ENCODE measurements at places on chromosomes 6 and 20. TPM values are rescaled to one million over a fixed set of nuclear protein-coding genes. Genes with fewer than 3 reads are reported as not detected.

- H3K36me3 ChIP-seq = no peaks in the 10 kb centered on the region
- no peak for DNase-seq
- H3K4me3 ChIP-seq = no peak overlapping the region
Measured at GRCh38 chr6:135750081-135750480, 101.4 kb upstream of the PDE7B start.

- peaks cover 2% of the 10 kb centered on the region for H3K27me3 ChIP-seq
- no peak overlapping the region for H3K4me3 ChIP-seq
- H3K36me3 ChIP-seq = no peaks in the 10 kb centered on the region
Measured at GRCh38 chr20:62780696-62781095, 15.6 kb upstream of the MRGBP start.

DNA sequence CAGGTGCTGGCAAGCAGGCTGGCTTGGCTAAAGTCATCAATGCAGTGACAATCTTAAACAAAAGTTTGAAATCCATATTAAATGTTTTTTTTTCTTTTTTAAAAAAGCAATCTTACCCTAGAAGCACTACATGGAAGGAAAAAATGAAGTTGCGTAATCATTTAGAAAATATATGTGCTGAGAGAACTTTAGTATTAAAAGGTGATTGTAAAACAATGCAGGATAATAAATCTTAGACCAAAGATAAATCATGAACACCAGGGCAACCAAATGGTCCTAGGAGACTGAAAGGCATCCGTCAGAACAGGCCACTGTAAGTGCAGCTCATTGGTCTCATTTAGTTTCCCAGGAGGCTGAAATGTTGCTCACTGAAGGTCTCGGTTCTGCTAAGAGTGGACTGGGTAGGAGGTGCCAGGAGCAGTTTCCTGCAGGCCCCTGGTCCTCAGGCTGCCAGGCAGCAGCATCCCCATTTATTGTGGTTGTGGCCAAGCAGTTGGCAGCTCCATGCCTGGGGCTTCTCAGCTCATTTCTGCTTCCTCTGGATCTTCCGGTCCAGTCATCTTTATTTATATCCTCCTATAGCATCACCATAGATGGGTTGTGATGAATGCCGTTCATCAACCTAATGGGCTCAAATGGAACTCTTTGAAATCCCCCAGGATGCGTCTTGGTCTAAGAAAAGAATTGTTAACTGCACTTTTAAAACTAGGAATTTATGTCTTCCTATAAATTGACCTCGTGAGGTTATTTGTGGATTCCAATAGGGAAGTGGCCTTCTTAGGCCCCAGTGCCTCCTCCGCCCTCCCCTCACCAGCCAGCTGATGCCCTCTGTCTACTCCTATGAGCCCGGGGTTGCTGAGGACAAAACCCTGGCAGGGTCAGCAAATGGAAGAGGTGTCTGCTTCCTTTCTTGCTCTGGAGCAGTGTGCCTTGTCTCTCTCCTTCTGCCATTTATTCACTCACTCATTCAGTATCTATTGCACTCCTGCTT lies 269.0 kb downstream of the UST start:
- no peaks in the 10 kb centered on the region for H3K36me3 ChIP-seq
- peaks cover 6% of the 10 kb centered on the region for H3K27me3 ChIP-seq
- H3K4me1 ChIP-seq = no peaks in the 10 kb centered on the region
- DNase-seq = no peak

DNA sequence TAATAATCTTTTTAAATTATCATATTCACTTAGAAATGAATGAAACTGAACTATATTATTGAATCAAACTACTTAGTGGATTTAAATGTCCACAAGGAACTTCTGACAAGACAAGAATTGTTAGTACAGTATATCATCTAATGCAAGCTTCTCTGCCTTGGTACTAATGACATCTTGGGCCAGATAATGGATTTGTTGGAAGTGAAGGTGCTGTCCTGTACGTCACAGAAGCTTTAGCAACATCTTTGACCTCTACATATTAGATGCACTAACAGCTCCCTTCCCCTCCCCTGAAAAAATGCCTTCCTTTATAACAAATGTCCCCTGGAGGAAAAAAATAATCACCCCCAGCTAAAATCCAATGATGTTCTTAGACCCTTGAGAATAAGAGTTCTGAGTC lies 695.8 kb upstream of the EYS start:
- H3K27ac ChIP-seq = no peak overlapping the region
- H3K4me3 ChIP-seq = no peak overlapping the region
- no peaks in the 10 kb centered on the region for H3K27me3 ChIP-seq
- H3K4me1 ChIP-seq = no peaks in the 10 kb centered on the region
- no peak for DNase-seq
- no peaks in the 10 kb centered on the region for H3K36me3 ChIP-seq

DNA sequence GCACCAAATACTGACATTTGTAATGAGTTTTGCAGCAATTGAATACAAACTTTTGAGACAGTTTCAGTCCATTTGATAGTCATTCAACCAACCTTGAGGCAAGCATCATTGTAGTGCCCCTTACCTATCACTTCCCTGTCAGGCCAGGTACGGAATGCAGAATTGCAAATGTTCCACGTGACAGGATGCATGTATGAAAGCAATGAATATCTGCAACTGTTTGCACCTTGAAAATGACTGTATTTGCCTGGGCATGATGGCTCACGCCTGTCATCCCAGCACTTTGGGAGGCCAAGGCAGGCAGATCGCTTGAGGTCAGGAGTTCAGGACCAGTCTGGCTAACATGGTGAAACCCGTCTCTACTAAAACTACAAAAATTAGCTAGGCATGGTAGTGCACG lies 146.0 kb upstream of the SCGN start:
- H3K4me1 ChIP-seq = no peaks in the 10 kb centered on the region
- no peak for DNase-seq
- peaks cover 4% of the 10 kb centered on the region for H3K36me3 ChIP-seq
- no peak overlapping the region for H3K27ac ChIP-seq

GRCh38 chr20:62643521-62644043 lies 1.3 kb downstream of the SLCO4A1 start:
- H3K27me3 ChIP-seq = peaks cover under 1% of the 10 kb centered on the region
- H3K36me3 ChIP-seq = peaks cover 5% of the 10 kb centered on the region
- peaks cover 29% of the 10 kb centered on the region for H3K4me1 ChIP-seq
- H3K27ac ChIP-seq = peak overlapping the region; percentile 61
- peak overlapping the region; percentile 85 for H3K4me3 ChIP-seq

DNA sequence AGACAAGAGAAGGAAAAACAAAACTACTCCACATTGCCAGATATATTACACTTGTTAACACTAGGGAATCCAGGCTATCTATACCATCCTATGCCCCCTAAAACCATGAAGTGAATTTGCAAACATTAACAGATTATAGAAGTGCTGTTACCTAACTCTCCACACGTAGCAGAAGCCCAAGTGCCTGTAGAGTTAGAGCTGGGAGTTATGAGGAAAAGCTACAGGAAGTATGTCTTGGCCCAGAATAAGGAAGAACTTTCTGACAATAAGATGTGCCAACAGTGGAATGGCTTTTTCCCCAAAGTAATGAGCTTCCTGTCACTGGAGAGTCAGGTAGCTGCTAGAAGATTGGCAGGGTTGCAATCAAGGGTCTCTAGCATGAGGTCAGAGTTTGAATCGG lies 32.5 kb downstream of the ADGRG6 start:
- no peaks in the 10 kb centered on the region for H3K36me3 ChIP-seq
- no peaks in the 10 kb centered on the region for H3K27me3 ChIP-seq
- H3K4me1 ChIP-seq = peaks cover 13% of the 10 kb centered on the region
- DNase-seq = no peak
- H3K4me3 ChIP-seq = no peak overlapping the region
- no peak overlapping the region for H3K27ac ChIP-seq

DNA sequence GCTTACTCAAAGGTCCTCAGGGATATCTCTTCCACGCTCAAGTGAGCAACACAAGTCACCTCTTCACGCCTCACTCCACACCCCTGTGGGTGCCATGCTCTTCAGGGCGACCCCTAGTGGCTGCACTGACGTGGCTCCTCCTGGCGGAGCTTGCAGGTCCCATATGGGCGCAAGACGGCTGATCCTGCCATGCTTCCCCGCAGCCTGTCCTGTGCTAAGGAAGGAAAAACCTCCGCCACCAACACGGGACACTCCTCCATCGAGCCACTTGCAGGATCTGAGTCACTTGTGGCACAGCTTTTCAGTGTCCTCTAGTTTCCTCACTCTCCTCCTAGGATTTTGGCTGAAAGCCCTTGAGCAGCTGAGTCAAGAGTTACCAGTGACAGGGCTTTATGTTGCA lies 90.7 kb downstream of the KHDC1L start:
- DNase-seq = peak; percentile 36
- H3K4me1 ChIP-seq = peaks cover 2% of the 10 kb centered on the region
- H3K27ac ChIP-seq = no peak overlapping the region
- peaks cover 4% of the 10 kb centered on the region for H3K36me3 ChIP-seq
- H3K27me3 ChIP-seq = no peaks in the 10 kb centered on the region
- H3K4me3 ChIP-seq = no peak overlapping the region

- H3K27me3 ChIP-seq = no peaks in the 10 kb centered on the region
- no peak for DNase-seq
- H3K27ac ChIP-seq = peak overlapping the region; percentile 56
- H3K4me1 ChIP-seq = peaks cover 62% of the 10 kb centered on the region
- peak overlapping the region; percentile 38 for H3K4me3 ChIP-seq
Measured at GRCh38 chr6:142888456-142888855, 56.5 kb downstream of the HIVEP2 start.

DNA sequence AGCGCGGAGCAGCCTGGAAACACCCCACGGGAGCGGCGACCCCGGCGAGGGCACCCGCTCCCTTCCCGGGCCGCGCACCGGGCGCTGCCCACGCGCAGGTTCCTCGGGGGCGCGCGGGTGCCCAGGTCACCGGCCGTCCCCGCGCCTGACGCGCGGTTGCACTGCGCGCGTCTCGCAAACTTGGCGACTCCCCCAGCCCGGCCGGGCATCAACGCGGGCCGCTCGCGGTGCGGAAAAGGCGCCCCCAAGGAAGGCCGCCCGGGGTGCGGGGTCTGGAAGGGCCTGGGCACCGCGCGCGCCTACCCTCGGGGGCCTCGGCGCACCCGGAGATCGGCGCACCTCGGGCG lies 555 bp upstream of the ZBTB46 start:
- H3K4me3 ChIP-seq = no peak overlapping the region
- no peak overlapping the region for H3K27ac ChIP-seq
- DNase-seq = no peak
- peaks cover 41% of the 10 kb centered on the region for H3K27me3 ChIP-seq
- H3K4me1 ChIP-seq = peaks cover 6% of the 10 kb centered on the region

- H3K27me3 ChIP-seq = peaks cover 3% of the 10 kb centered on the region
- no peak overlapping the region for H3K27ac ChIP-seq
- DNase-seq = no peak
- H3K4me1 ChIP-seq = no peaks in the 10 kb centered on the region
- H3K4me3 ChIP-seq = no peak overlapping the region
- no peaks in the 10 kb centered on the region for H3K36me3 ChIP-seq
Measured at GRCh38 chr6:79180052-79180451, 54.4 kb downstream of the HMGN3 start.

The SPATA25 gene
- total RNA-seq = 1.7 TPM

The TAGAP gene
- 106 TPM for total RNA-seq

- H3K36me3 ChIP-seq = no peaks in the 10 kb centered on the region
- no peak for DNase-seq
- H3K27ac ChIP-seq = no peak within 1 kb of the TSS
- no peak within 1 kb of the TSS for H3K4me3 ChIP-seq
- H3K4me1 ChIP-seq = no peaks in the 10 kb centered on the region
- peaks cover 9% of the 10 kb centered on the region for H3K27me3 ChIP-seq
Measured at GRCh38 chr6:150368762-150369161, at the start of gene IYD. Gene IYD, plus strand, starts transcription at chr6:150369012. Its CDS starts 20 bp downstream, at chr6:150369032.

- peaks cover 14% of the 10 kb centered on the region for H3K4me1 ChIP-seq
- H3K4me3 ChIP-seq = no peak overlapping the region
- no peak overlapping the region for H3K27ac ChIP-seq
- DNase-seq = no peak
- H3K36me3 ChIP-seq = peaks cover 22% of the 10 kb centered on the region
Measured at GRCh38 chr6:143507358-143508145, 4.0 kb downstream of the FUCA2 start.

GRCh38 chr20:2655331-2656116 lies 3.1 kb downstream of the NOP56 start:
- H3K4me3 ChIP-seq = no peak overlapping the region
- H3K36me3 ChIP-seq = peaks cover 49% of the 10 kb centered on the region
- H3K4me1 ChIP-seq = peaks cover 31% of the 10 kb centered on the region
- H3K27me3 ChIP-seq = no peaks in the 10 kb centered on the region
- DNase-seq = no peak
- H3K27ac ChIP-seq = no peak overlapping the region

DNA sequence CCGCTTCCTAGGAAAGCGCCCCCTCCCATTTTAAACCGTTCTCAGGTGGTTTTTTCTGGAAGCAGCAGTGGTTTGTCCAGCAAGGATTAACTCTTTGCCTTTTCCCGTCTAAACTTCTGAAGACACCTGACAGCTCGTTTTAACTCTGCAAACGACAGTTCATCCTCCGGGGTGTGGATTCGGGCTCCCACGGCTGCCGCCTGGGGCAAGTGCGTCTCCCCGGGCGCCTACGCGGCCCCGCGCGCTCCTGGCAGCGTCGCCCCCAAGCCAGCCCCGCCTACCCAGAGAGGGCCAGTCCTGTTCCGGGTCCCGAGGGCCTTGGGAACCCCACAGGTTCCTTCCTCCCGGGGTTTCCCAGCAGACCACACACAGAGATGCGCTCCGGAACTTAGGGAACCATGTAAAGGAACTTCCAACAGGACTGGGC lies 54.4 kb downstream of the PRR18 start:
- H3K36me3 ChIP-seq = no peaks in the 10 kb centered on the region
- no peak for DNase-seq
- H3K27me3 ChIP-seq = peaks cover 77% of the 10 kb centered on the region
- no peak overlapping the region for H3K27ac ChIP-seq
- peaks cover 17% of the 10 kb centered on the region for H3K4me1 ChIP-seq

GRCh38 chr6:11806561-11807317 lies 28.1 kb upstream of the ADTRP start:
- no peak overlapping the region for H3K4me3 ChIP-seq
- H3K27me3 ChIP-seq = no peaks in the 10 kb centered on the region
- peak overlapping the region; percentile 6 for H3K27ac ChIP-seq
- DNase-seq = no peak
- peaks cover 2% of the 10 kb centered on the region for H3K36me3 ChIP-seq
- peaks cover 9% of the 10 kb centered on the region for H3K4me1 ChIP-seq

- peaks cover 8% of the 10 kb centered on the region for H3K27me3 ChIP-seq
- no peaks in the 10 kb centered on the region for H3K4me1 ChIP-seq
- no peak overlapping the region for H3K27ac ChIP-seq
- H3K36me3 ChIP-seq = peaks cover 1% of the 10 kb centered on the region
Measured at GRCh38 chr20:5497556-5497955, 180.8 kb upstream of the PROKR2 start.

- no peak for DNase-seq
- peaks cover 16% of the 10 kb centered on the region for H3K36me3 ChIP-seq
- no peaks in the 10 kb centered on the region for H3K4me1 ChIP-seq
- no peak overlapping the region for H3K27ac ChIP-seq
- no peak overlapping the region for H3K4me3 ChIP-seq
Measured at GRCh38 chr6:70849348-70850069, 107.4 kb downstream of the B3GAT2 start.
